ENCODE measurements at places on chromosomes 2 and 18.
A peak's percentile ranks its signal among the peaks of the same experiment; 100 is the strongest.

DNA sequence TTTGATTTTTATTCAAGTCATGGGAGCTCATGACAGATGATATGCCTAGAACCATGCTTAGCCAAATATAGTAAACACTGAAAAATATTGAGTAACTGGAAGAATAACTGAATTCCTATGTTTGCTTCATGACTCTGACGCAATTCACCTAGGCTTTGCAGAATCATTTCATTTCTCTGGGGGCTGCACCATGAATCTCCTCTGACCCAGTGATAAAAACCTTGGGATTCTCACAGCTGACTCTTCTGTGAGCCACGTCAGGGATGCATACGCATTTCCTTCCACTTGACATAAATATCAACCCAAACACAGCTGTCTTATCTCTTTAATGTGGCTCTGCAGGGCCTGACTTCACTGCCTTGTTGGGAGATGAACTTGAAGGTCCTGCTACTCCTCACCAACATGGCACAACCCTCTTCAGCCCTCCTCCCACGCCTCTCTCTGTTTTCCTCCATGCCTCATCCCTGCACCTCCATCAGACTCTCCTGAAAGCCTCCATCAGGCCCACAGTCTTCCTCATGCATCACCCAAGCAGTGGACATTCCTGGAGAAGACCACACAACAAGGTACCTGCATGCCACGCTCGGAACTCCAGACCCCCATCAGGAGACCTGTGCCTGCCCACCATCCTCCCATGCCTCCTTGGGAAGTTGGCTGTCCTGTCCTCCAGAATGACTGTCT is 29.8 kb downstream of the COL6A3 start:
- DNase-seq, result no peak

DNA sequence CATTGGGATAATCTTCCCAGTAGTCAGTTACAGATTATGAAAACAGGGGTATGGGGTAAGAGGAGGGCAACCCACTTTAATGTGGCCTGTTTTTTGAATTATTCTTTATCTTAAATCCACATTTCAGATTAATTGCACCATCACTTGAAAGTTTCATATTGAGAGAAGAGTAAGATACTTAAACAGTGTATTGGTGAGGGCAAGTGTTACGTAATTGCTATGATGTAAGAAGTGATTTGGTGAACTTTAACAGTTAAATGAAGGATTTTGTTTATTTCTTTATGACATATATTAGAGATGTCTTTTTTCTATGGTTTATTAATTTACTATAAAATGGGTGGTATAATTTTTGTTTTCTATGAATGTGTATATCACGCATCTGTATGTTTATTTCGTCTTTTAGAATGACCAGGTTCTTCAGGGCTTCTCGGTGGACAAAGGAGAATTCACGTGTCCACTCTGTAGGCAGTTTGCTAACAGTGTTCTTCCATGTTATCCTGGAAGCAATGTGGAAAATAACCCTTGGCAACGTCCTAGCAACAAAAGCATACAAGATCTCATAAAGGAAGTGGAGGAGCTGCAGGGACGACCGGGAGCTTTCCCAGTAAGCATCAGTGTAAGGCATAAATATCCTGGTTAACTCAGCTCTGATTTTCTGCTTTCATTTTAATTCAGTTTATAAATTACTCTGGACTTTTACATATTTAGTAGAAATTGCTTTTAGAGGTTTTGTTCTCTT is 171.2 kb upstream of the MYO3B start:
- DNase-seq, result no peak

GRCh38 chr2:220224691-220225543 is 597.5 kb downstream of the SLC4A3 start:
- DNase-seq, result no peak

DNA sequence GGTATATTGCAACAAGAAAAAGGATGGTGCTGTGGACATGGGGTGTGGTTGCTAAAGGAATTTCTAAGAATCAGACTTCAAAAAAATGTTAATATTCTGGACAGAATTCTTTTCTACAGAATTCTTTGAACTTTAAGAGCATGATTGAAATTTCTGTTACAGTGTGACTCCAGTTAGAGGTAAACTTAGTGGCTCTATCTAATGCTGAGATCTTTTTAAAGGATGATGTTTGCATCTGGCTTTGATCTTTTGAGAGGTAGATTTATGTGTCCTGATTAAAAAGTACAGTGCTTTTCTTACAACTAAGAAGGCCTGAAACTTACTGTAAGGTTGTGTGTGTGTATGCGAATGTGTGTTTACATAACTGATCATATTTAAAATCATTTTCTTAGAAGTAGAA is 25.4 kb downstream of the NCK2 start:
- DNase-seq, result no peak

GRCh38 chr18:58605027-58606020 is 23.6 kb downstream of the ALPK2 start:
- DNase-seq, result no peak

DNA sequence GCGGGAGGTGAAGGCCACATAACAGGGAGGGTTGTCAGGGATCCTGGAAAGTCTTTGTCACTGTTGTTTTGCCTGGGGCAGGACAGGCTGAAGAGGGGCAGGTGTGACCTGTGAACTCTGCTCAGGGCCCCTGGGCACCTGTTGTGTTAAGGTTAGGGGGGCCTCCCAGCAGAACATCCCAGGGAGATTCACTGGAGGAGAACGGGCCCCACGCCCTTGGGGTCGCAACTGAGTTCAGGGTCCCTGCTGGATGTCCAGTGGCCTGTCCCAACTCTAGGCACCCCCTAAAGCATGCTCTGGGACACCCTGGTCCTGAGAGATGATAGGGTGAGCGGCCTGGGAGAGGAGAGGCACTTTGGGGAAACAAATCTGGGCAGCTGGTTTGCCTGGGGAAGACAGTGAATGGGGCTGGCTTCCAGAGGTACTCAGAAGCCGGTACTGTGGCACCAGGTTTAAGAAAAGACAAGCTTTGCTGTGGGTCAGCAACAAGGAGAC is 22.9 kb downstream of the GPR35 start:
- DNase-seq, result no peak

- no peak for DNase-seq
These were observed 137.3 kb upstream of the PID1 start for GRCh38 chr2:229408356-229408755.

DNA sequence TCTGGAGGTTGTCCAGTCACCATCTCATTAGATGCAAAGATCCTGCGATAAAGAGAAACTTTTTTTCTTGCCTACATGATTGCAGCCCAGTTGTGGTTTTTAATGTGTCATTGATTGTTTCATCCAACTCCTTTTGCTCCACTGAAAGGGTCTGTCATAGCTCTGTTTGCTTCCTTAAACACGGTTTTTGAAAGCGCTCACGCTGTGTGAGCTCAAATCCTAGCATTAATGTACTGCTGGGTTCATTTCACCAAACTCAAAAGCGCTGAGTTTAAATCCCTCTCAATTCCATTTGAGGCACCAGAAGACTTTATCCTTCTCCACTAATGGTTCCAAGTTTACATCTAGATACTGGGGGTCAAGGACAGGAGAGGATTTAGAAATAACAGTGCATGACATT is 53.6 kb downstream of the CDK15 start:
- DNase-seq, result no peak

- no peak for DNase-seq
These were observed 129.0 kb upstream of the ZEB2 start for GRCh38 chr2:144648837-144649465.

- no peak for DNase-seq
These were observed 176.0 kb downstream of the MGAT5 start for GRCh38 chr2:134429886-134430285.

DNA sequence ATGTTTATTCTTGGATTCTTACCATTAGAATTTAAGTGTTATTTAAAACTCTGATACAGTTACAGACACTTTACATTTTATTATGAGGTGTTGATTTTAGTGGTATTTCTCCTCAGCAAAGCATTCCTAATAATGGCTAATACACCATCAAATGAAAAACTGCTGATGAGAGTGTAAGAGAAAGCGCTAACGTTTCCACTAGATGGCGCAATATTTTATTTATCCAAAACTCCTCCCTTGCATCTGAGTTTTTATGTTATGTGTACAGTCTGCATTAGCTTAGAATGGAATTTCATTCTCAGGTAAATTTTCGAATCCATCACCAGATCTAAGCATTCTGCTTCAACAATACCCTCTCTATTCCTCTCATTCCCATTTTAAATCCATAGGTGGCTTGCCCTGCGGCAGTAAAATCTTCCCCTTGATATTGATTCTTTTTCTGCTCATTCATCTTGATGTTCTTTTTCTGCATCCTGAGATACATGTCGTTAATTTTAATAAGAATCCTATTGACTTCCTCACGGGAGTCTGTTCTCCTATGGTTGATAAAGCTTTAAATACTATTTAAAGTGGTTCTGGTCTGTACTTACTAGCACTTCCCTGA is 53.9 kb downstream of the PRKRA start:
- peak; percentile 61 for DNase-seq

DNA sequence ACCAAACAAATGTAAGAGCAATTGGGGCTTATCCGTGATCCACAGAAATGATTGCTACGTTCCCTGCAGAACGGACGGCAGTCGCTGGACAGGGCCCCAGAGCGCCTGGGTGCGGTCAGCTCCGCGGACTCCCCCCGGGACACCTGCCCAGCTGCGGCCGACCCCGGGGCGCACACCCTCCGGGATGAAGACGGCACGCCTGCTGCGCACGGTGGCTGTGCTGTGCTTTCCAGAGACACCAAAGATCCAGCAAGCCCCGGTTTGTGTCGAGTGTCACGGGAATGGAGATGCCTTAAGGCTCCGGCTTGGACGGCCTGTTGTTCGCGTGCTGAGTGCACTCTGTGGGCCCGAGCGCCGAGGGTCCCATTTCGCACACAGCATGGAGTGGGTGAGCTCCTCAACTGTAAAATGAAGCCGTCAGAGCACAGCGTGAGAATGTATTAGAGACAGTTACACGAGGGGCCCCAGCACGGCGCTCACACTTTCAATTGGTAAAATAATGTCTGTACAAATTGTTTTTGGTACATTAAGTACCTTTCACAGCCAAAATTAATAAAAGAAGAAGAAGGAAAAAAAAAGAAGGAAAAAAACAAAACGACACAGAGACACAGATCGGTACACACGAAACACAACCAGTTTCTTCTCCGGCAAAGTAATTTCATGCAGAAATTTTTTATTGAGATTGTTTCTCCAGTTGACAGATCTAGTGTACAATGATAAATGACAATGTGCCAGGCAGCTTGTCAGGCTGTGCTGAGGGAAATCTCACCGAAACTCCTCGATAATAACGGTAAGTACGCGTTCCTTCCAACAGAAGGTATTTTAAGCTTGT is 615.8 kb upstream of the SALL3 start:
- DNase-seq, result no peak

DNA sequence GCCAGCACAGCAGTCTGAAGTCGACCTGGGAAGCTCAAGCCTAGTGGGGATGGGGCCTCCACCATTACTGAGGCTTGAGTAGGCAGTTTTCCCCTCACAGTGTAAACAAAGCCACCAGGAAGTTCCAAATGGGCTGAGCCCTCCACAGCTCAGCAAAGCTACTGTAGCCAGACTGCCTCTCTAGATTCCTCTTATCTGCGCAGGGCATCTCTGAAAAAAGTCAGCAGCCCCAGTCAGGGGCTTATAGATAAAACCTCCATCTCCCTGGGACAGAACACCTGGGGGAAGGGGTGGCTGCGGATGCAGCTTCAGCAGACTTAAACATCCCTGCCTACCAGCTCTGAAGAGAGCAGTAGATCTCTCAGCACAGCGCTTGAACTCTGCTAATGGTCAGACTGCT is 218.4 kb upstream of the VRK2 start:
- no peak for DNase-seq

- no peak for DNase-seq
These were observed 144.0 kb downstream of the ACOXL start for GRCh38 chr2:110876167-110876999.

GRCh38 chr2:237393523-237393922 is 20.4 kb downstream of the COL6A3 start:
- no peak for DNase-seq

- no peak for DNase-seq
These were observed 186.3 kb downstream of the EN1 start for GRCh38 chr2:118661179-118661578.

DNA sequence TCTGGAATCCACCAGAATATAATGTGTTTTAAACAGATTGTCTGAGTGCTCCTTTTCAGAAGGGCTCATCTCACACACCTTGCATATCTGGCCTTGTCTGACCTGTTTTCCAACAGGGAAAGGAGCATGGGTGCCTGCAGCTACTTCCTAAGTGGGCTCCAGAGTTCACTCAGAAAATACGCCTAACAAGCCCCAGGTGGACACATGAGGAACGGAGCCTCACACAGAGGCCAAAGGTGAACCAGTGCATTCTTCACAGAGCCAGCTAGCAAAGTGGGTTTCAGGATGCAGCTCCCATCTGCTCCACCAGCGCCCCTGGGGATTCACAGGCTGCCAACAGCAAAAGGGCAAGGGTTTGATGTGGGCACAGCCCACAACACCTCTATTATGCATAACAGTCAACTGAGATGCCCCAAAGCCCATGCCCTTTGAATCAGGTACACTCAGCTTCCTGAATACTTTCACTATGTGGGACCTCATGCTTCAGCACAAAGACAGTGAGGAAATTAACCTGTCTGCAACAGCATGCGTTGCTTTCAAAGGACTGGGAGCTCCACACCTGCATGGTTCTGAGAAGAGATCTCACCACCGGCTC is 86.6 kb downstream of the CCBE1 start:
- no peak for DNase-seq

DNA sequence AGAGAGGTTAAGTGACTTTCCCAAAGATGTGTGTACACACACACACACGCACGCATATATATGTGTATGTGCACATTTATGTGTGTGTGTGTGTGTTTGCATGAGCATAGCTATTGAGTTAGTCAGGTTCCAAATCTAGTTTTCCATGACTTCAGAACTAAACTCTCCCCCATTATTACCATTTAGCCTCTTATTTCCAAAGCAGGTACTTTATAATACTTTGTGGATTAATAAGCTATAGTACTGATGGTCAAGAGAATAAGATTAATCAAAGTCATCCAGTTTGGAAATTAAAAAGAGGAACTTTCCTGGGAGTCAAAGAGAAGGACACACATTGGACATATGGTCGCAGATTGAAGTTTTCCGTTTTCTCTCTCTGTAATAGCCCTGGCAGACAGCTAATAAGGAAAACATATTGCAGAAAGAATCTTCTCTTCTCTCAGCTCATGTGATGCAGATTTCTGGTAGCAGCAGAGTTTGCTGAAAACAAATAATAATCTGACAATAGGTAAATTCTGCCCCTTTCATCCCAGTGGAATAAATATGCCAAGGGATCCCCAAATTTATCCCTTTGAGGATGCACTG is 410.9 kb upstream of the TCF4 start:
- no peak for DNase-seq

DNA sequence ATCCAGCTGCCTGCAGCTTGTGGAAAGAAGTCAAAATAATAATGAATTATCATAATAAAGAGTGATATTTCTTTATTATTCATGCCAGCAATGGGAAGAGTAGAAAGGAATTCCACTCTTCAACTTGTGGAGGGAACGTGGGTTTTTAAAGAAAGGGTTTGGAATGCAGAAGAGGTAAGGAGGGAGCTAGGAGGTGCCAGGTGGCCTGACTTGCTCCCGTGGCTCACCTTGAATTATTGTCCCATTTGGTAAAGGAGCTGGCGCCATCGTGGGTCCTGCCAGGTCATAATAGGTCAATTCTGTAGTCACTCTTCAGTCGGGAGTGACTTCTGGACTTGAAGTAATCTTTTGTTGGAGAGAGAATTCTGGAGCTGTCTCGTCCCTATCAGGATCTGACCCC is 95.2 kb upstream of the BARD1 start:
- DNase-seq, result no peak
